ENCODE measurements at places on chromosomes 4 and X.

GRCh38 chrX:121876305-121876704 lies 828.9 kb downstream of the GLUD2 start:
- no peak for DNase-seq

DNA sequence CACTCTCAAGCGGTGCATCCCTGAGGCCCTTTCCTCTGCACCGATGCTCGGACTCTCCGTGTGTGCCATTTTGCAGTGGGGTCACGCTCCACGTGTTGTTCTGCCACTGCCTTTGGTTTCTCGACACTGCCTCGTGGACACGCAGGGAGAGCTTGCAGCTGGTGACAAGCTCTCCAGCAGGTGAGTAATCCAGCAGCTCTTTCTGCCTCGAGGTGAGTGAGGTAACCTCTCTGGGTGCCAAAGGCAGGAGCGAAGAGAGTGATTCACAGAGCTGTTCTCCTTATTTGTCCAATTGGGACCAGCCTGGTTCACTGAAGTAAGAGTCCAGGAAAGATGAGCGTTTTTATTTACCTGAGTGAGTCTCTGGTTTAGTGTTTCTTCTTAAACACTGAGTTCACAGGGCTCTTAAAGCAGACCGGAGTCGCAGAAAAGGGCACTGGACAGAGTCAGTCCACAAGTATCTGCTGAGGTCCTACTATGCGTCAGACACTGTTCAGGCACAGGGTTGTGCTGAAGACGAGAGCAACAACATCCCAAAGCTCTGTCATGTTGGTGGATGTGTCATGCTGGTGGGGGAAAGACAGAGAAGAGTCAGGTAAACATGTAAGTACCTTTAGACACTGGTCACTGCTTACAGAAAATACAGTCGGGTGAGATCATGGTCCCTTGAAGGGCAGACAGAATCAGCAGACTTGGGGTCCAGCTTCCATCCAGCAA lies 61.8 kb downstream of the FHDC1 start:
- DNase-seq: no peak

GRCh38 chr4:16162891-16163290 lies 63.4 kb downstream of the TAPT1 start:
- no peak for DNase-seq

DNA sequence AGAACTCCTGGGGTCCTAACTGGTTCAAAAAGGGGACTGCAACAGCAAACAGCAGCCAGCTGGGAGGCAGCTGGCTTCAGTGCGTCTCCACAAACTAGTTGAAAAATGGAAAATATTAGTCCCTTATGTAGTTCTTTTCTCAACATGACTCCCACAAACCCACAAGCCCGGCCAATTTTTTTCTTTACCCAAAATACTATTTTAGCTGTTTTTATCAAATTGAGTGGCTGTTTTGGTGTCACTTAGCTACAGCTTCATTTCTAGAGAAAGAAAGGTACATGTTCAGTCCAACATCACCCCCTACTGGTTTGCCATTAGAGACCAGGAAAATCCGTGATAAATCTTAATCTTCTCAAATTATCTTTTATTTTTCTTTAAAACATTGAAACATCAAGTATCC lies 97.2 kb downstream of the GUCY2F start:
- DNase-seq: no peak

- DNase-seq: no peak
Measured at GRCh38 chr4:154078504-154079350, 289.8 kb upstream of the SFRP2 start.

DNA sequence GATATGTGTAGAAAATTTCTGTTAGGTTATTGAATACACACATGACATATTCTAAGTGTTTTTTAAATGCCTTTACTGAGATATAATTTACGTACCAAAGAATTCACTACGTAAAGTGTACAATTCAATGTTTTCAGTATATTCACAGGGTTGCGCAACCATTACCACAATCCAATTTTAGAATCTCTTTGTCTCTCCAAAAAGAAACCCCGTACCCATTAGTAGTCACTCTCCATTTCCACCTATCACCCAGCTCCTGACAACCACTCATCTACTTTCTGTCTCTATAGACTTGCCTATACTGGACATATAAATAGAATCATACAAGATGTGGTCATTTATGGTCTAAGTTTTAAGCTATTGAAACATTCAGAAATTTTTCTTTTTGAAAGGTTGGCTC lies 53.0 kb upstream of the FBXW7 start:
- no peak for DNase-seq

- DNase-seq: no peak
Measured at GRCh38 chrX:87900320-87900908, 382.8 kb downstream of the KLHL4 start.

GRCh38 chrX:10015723-10016518 lies 48.8 kb downstream of the CLDN34 start:
- no peak for DNase-seq

DNA sequence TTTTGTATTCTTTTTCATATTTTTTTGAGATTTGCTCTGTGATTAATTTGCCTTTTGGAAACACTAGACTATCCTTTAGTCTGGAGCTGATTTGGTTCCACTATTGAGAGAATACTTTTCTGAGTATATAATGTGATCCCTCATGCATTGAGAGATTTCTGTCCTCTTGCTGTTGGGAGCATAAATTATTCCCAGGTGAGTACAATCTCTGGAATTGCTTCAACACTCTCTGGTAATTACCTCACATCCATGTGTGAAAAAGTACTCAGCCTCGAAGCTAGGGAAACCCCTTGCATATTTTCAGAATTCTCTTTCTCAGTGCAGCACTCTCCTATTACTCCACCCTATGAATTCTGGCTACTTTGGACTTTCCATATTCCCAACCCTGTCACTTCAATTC lies 550.0 kb downstream of the RAPGEF2 start:
- no peak for DNase-seq

- DNase-seq: no peak
Measured at GRCh38 chrX:140817943-140818342, 108.4 kb downstream of the LINC00632 start.

GRCh38 chrX:78329486-78329885 lies 2.1 kb upstream of the CYSLTR1 start:
- no peak for DNase-seq

- DNase-seq: no peak
Measured at GRCh38 chr4:141133999-141134995, 1.0 kb upstream of the RNF150 start.

- no peak for DNase-seq
Measured at GRCh38 chr4:16431866-16432265, 205.6 kb upstream of the TAPT1 start.

DNA sequence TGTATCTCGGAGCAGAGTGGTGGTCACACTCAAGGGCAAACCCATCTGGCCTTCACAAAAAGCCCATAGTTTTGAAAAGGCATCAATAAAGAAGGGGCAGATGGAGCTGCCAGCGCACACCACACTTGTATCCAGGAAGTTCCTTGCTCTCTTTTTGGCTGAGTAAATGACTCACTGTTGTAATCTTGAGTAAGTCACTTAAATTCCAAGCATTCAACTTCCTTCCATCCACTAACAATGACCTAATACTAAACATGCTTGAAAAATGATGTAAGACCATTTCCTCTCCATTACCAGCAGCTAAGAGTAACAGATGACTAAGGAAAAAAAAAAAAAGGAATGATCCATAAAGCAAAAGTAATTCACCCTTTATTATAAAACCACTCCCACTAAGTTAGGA lies 32.4 kb upstream of the MYOZ2 start:
- DNase-seq: no peak

DNA sequence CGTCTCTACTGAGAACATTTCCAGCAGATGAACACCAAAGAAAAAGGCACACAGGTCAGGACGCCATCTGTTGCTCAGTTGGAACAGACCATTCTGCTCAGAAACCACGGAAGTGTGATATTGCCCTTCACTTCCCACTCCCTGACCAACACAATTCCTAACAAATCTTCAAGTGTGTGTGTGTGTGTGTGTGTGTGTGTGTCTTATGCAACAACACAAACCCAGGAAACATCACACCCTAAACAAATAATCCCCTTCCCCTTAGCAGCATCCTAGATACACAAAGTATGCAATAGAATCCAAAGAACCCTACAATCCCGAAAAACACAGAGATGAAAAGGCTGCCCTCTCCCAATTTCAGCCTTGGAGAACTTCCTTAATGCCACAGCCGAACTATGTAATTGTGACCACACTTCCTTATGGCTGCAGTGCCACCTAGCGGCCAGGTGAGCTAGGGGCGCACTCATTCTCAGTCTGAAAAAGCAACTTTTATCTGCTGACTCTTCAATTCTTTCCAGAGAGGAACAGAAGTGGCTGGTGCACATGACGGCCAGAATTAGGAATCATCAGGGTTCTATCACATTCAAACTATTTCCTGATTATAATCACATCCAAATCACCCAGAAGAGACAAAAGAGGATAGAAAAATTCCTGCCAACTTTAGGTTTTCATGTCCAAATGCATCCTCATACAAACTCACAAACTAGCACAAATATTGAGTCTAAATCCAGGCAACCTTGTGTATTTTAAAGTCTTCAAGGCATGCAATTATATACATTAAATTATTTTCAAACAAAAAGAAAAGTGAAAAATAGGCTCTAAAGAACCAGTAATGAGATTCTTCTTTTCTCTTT lies 164.9 kb downstream of the DHX15 start:
- DNase-seq: peak; percentile 65

DNA sequence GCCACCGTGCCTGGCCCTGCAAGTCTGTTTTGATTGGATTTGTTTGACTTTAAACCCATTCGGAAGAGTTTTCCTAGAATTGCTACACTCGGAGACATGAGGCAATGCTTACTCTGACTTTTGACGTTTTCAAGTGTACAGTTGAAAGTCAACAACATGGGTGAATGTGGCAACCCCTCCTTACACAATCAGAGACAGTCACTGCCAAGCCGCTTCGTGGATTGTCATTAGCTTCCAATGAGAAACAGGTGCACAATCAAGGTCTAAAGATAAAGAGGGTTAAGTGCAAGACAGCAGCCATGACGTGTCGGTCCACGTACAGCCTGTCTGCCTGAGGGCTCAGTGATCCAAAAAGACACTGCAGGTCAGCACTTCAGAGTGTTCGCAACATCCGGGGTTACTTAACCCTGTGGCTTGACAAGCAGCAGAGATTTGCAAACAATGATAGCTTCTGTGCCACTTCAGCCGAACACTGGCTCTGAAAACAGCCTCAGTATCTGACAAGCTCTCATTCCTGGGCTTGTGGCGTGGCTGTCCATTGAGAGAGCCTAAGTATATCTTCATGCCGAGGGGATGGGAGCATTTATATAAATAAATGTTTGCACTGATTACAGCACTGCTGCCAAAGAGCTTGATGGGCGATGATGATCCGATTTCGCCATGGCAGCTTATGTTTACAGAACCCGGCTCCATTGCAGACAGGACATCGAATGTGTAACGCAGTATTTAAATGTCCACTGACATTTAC lies 180.0 kb downstream of the DHRSX start:
- DNase-seq: no peak

DNA sequence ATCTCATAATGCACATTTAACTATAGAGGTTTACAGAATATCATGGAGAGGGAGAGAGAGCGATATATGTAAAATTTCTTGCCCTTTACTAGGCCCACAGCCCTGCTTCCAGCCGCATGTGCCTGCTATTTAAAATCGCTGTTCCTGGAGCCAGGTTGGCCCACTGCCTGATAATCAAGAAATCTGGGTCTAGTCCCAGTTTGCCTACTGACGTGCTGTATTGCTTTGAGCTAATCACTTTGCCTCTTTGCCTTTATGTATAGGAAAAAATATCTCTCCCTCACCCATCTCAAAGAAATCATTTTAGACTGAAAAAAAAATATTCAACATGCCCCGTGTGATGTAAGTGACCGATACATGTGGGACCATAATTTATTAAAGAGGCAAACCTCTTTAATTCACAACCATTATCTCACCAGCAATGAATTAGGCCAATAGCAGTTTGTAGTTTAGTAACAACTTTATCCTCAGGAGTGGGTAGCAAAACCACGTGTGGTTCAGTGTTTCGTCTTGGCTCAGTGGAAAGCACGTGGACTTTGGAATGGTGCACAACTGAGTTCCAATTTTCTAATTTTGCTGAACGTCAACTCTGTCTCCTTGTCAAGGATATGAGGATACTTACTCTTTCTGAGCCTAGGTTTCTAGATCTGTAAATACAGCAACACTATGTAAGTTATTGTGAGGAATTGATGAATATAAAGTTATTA lies 62.6 kb downstream of the GRXCR1 start:
- peak; percentile 46 for DNase-seq

DNA sequence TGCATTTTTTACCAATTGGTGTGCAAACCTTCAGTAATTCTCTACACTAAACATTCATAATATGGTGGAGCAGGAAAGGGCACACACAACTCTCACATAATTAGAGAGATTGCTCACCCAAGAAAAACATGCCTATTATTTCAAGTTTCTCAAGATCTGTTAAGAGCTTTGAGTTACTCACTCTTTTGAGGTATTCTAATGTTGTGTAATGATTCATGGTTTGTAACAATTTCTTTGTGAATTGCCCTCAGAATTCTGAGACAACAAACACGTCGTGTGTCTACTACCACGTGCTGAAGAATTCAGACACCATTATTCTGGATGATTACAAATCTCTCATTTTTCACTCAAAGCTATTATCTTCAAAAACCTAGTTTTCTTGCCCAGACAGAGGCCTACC lies 82.8 kb downstream of the PDGFC start:
- no peak for DNase-seq

GRCh38 chrX:11259437-11259836 lies 33.8 kb upstream of the AMELX start:
- no peak for DNase-seq

DNA sequence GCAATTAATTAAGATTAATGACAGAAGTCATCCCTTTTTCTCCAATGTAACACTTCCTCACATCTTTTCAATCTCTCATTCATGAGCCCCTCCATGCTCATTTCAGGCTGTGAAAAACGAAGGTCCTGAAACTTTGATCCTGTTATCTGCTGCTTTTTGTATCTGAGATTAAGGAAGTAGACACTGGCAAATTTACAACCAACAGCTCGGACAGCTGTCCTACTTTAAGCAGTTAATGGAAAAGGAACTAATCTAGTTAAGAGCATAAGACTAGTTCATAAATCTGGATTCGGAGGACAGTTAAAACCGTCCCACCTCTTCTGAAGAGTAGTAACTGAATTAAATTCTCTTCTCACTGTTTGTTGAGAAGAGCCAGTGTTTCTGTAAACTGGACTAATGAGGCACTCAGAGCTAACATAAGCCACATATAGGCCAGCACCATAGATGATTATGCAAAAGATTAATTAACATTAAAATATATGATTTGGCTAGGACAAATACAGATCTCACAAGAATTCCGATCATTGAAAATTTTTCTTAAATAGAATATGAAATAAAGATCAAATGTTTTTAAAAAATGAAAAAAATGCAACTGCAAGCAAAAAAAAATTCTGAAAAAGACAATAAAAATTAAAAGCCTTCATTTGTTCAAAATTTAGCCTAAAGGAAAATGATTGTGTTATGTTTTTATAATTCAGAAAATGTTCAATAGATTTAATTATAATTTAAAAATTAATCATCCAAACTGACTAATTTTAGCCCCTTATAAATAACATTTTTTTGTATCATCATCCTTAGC lies 114.4 kb downstream of the ANTXR2 start:
- no peak for DNase-seq

GRCh38 chr4:173448608-173449379 lies 49.9 kb upstream of the SCRG1 start:
- DNase-seq: no peak
